Stimulated activated CD8-positive, alpha-beta memory T cell treated with anti-CD3 and anti-CD28 coated beads, Interleukin-15, amount 100 ng/mL, for 48 hours (primary cell): ENCODE measurements at places on chromosomes 11 and 22.

GRCh38 chr11:67006029-67006884 lies 16.7 kb upstream of the SYT12 start:
- peak; percentile 12 for DNase-seq

GRCh38 chr11:45288339-45288738 lies 2.2 kb upstream of the SYT13 start:
- DNase-seq: no peak

GRCh38 chr22:36727927-36728488 lies 24.5 kb upstream of the CACNG2 start:
- no peak for DNase-seq

- no peak for DNase-seq
Observed at GRCh38 chr22:28116219-28116673, 197.2 kb upstream of the PITPNB start.

- DNase-seq: no peak
Observed at GRCh38 chr11:78257654-78258053, 68.9 kb downstream of the USP35 start.

GRCh38 chr11:31262761-31263160 lies 106.8 kb downstream of the DCDC1 start:
- no peak for DNase-seq

GRCh38 chr11:68118706-68119448 lies 2.3 kb downstream of the CHKA start:
- no peak for DNase-seq

DNA sequence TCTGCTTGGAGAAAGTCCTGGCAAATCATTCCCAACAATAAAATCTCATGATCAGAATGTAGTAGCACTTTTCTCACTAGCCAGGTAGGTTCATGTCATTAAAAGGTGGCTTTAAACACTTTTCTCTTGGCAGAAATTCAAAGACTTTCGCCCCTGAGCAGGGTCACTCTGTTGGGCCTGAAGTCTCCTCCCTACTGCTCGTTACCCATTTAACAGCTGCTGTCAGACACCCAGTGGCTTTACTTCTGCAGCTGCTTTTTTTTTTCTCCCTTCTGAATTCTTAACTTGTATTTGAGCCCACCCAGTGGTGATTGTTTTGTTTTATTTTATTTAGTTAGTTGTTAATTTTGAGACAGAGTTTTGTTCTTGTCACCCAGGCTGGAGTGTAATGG lies 25.0 kb downstream of the ARHGAP8 start:
- no peak for DNase-seq

GRCh38 chr22:23531966-23532705 lies 48.0 kb downstream of the IGLL1 start:
- no peak for DNase-seq

- DNase-seq: no peak
Observed at GRCh38 chr11:27812341-27812740, 112.1 kb upstream of the BDNF start.

- DNase-seq: no peak
Observed at GRCh38 chr11:95108159-95108611, 18.5 kb downstream of the ENDOD1 start.

DNA sequence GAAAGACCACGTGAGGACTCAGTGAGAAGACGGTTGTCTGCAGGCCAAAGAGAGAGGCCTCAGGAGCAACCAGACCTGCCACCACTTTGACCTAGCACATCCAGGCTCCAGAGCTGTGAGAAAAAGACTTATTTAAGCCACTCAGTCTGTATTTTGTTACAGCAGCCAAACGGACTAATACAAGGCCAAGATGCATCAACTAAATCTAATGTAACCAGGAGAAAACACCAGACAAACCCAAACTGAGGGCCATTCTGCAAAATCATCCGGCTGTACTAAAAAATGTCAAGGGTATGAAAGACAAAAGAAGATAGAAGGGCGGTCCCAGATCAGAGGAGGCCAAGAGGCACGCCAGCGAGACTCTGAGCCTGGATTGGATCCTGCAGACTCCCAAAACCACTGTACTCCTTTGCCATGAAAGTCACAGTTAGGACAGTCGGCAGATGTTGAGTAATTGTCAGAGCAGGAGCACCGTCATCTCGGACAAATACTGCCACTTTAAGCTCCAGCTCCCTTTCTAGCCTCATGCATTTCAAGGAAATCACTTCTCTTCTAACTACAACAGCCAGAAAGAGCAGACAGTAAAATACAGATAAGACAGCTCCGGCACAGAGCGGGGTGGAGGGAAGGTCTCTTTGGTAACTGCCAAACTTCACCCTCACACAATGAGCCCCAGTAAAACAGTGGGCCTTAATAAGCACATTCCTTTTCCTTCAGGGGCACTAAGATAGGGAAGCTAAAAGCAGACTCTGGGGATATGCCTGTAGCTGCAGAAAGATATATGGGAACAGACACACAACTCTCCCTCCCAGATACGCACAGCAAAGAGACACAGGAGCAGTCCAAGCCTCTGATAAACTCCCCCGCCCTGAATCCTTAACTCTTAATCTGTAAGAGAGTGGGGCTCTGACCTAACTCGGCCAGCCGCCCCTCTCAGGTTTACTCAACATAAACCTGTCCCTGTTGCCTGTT lies 3.5 kb upstream of the ZP1 start:
- DNase-seq: no peak

GRCh38 chr11:100367892-100368291 lies 319.2 kb upstream of the ARHGAP42 start:
- no peak for DNase-seq

- no peak for DNase-seq
Observed at GRCh38 chr11:11570823-11571222, 51.0 kb downstream of the GALNT18 start.

- no peak for DNase-seq
Observed at GRCh38 chr22:29658176-29658575, 54.7 kb downstream of the NF2 start.

DNA sequence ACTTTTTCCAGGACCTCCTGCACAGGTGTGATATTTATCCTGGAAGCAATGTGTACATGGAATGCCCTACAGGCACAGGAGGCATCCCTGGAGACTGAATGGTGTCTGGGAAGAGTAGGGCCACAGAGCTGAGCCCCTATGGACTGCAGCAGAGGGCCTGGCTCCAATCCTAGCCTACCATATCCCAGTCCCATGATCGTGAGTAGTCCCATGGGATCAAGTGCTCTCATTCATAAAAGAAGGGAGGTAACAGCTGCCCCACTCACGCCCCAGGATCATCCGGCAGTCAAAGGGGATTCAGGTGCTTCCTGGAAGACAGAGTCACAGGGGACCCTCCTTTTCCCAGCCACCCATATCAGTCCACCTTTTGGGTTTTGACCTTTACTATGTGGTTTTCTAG lies 24.0 kb downstream of the ANKK1 start:
- no peak for DNase-seq

GRCh38 chr11:105489446-105489845 lies 120.4 kb upstream of the GRIA4 start:
- no peak for DNase-seq

DNA sequence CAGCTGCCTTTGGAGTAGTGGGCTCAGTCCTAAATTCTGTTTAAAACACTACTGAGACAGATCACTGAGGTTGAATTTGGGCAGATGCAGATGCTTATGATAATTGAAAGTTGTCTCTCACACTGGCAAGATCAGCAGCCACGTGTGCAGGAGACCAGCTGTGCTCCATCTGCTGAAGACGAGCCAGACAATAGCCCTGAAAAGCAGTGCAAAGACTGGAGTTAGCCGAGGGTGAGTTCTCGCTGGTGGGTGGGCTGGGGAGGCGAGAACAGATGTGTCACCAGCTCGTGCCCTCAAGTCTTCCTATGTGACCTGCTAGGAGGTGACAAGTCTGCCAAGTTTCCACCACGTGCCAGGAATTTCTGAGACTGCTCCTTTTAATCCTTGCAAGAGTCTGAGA lies 661.3 kb upstream of the B3GAT1 start:
- no peak for DNase-seq

DNA sequence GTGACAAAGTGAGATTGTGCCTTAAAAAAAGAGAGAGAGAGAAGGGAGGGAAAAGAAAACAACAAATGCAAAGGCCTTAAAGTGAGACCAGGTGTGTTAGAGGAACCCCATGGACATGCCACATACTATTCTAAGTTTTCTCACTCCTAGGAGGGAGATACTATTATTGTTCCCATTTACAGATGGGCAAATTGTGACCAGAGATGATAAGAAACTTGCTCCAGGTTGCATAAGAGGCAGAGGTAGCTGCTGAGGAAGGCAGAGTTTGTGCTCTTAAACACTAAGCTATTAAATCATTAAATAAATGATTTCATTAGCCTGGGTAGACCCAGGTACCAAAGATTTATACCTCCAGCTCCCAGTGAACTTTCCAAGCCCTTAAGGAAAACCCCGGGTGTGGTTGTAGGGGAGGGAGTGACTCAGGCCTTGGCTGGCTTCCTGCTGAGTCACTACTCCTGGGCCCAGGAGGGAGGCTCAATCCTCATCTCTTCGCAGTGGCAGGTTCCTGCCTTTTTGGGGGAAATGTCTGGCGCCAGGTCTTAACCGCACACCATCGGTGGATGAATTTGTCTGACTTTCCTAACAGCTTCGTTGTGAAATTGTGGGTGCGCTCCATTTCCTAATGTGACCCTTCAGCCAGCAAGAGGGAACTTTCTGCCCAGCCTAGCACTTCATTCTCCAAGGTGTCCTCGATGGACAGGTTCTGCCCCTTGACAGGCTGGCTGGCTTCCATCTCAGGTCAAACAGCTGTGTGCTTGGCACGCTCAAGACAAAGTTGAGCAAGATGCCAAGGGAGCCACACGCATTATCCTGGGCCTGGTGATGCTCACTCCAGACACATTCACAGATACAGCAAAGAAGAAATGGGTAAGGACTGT lies 33.4 kb upstream of the PTPRJ start:
- peak; percentile 20 for DNase-seq

GRCh38 chr11:23078289-23078971 lies 218.2 kb upstream of the CCDC179 start:
- DNase-seq: no peak

GRCh38 chr11:17476317-17477083 lies at the start of gene ABCC8:
Gene ABCC8 (minus strand): TSS chr11:17476845. CDS start chr11:17476776, 69 bp downstream.
- no peak for DNase-seq

- no peak for DNase-seq
Observed at GRCh38 chr22:38291201-38291777, 18.5 kb upstream of the TMEM184B start.

DNA sequence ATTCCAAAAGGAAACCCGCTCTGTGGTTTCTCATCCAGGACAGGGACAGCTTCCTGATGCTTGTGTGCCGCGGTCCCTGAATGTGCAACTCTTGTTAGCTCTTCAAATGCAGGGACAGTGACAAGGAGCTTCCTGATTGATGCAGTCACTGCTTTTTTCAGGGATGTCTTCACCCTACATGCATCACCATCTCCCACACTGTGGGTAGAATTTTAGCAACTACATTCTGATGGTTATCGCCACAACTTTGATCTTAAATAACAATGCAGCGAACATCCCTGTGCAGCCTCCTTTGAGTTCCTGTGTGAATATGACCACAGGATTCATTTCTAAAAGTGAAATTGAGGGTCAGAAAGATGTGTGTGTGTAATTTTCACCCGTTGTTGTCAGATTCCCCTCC lies 115.0 kb downstream of the GGTLC2 start:
- DNase-seq: no peak

GRCh38 chr22:46815896-46816731 lies 53.7 kb downstream of the TBC1D22A start:
- DNase-seq: no peak

DNA sequence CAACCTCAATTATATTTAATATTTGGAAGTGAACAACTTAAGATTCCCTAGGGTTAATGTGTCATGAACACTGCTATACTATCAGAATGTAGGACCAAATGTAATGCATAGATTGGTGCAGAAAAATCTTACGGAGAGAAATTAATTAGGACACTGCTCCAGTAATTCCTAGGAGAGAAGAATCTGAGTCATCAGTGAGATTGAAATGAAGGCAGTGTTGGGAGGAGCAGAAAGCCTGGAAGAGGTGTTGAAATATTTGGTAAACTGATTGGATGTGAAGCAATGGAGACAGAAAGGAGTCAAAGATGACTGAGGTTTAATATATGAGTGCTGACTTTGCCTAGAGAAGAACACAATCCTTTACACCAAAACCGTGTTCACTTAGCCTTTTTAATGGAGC lies 836.0 kb downstream of the FAM181B start:
- no peak for DNase-seq

DNA sequence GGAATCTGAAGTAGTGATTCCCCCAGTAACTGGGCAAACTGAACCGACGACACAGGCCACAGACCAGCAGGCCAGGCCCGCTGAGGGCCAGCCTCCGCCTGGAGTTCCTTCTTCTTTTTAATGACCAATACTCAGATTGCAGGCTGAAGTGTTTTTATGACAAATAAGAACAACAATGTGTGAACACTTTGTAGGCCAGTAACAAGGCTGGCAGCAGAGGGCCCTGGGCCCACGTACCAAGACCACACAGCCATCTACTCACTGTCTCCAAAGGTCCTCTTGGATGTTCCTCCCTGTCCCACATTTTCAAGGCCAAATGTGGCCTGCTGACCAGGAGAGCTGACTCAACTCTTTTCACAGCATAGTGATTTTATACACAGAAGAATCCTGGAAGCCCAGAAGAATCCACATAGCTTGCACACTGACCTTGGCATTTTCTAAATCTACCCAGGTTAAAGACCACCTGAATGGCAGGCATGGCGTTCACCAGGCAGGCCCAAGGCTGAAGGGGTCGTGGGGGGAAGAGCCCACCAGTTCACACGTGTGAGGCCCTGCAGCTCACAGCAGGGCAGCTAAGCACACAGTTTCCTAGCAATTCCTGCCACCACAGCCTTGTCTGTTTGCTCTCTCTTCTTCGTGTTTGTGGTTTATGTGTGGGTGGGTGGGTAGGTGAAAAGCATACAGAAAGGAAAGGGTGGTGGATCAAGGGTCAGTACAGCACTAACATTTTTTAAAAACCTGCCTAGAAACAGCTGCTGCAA lies 13.3 kb downstream of the SMCO4 start:
- no peak for DNase-seq

GRCh38 chr11:91653079-91653754 lies 571.4 kb upstream of the FAT3 start:
- no peak for DNase-seq

GRCh38 chr22:48393885-48394284 lies 1433.8 kb downstream of the BRD1 start:
- DNase-seq: no peak

DNA sequence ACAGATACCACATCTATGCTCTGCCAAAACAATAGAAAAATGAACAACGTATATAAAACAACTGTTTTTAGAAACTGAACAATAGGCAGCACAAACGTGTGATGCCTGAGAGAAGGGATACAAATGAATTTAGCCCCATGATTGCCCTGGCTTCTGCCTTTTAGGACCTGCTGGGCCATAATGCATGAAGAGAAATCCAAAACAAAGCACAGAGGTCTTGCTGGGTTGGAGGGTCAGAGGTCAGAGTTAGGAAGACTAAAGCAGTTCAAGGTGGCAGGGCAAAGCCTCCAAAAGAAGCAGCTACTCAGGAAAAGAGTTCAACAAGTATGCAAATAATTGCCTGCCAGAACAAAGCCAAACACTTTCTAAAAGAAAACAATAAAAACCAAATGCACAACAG lies 138.5 kb downstream of the TTC28 start:
- DNase-seq: no peak

GRCh38 chr11:5088556-5088955 lies 19.2 kb downstream of the OR52E1 start:
- DNase-seq: no peak
